HL-60 (cell line): ENCODE measurements at places on chromosomes 16 and 17.
A peak's percentile ranks its signal among the peaks of the same experiment; 100 is the strongest.

DNA sequence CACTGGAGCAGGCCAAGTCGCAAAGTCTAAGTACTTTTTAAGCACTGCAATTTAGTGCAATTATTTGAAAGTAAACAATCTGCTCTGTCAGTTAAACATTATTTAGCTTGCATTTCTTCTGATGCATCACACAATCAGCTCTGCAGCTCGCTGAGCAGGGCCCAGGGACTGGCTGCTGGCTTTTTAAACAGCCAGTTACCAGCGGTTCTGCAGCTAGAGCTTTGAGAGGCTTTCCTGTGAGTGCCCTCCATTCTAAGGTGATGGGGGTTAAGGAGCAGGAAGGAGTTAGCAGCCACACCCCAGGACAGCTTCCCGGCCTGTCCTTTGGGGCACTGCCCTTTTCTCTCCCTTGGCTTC lies 154.3 kb downstream of the SALL1 start:
- DNase-seq = no peak

DNA sequence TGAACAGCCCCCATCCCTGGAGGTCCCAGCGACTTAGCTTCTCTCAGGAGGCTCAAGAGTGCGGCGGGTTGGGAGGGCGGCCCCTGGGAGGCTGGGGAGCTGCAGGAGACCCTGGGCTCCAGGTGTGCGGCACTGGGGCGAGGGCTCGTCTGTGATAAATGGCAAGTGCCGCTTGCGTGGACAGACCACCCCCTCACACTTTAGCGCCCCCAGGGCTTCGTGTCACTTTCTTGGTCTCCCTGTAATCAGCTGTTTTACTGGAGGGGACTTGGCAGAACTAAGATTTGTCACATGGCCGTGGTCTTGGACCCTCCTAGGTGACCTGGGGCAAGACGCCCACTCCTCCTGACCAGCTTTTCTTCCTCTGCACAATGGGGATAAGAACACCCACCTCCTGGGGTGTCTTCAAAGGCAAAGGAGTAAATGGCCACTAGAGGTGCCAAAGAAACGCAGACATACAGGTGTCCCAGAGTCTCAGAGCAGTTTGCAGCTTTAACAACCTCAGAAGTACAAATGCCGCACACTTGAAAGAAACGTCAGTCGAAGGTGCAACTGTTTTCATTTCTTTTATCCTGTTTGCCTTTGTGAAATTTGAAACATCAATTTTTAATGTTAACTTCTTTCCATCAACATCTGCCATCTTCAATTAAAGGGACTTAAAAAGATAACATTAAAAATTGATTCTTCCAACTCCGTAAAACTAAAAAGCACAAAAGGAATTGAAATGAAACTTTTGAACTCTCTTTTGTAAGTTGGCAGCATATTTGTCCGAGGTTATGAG lies 946 bp downstream of the OSGIN1 start:
- peak; percentile 56 for DNase-seq

- no peak for DNase-seq
Observed at GRCh38 chr17:81277421-81277820, 17.7 kb downstream of the SLC38A10 start.

- DNase-seq = no peak
Observed at GRCh38 chr17:45868276-45868675, 23.6 kb downstream of the SPPL2C start.

DNA sequence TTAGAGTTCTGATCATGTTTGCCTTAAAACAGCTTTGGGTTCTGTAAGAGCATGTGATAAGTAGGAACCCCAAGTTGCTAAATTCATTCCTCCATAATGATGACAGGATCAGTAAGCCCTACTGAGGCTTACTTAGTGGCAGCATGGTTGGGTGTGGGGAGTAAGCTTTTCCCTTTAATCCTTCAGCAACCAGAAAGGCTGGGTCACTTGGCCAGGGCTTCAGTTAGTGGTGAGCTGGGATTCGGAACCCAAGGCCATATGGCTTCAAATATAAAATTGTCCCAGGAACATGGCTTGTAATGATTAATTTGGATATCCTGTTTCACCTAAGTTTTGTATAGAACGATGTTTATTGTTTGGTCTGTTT lies 850 bp downstream of the GINS3 start:
- DNase-seq = no peak

- no peak for DNase-seq
Observed at GRCh38 chr16:30744183-30744582, 4.0 kb upstream of the PHKG2 start.

DNA sequence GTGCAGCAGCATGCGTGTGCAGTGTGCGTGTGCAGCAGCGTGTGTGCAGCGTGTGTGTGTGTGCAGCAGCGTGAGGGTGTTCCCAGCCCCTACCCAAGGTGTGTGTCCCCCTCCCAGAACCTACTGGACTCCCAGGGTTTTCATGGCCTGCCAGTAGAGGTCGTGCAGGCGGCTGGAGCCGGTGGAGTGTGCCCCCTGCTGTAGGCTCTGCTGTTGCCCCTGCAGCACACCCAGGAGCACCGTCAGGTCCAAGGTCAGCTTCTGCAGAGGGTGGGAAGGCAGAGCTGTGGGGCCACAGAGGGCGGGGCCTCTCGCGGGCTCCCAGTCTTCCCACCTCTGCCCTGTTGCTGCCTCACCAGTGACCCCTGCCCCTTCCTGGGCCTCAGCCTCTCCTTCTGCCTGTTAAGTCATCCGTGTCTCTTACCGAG lies 14.9 kb downstream of the MYBBP1A start:
- DNase-seq = no peak
